Effector memory CD4-positive, alpha-beta T cell (primary cell): ENCODE measurements at places on chromosomes 16 and 17.

- DNase-seq, result no peak
Observed at GRCh38 chr17:34769049-34769448, 189.7 kb downstream of the TMEM132E start.

DNA sequence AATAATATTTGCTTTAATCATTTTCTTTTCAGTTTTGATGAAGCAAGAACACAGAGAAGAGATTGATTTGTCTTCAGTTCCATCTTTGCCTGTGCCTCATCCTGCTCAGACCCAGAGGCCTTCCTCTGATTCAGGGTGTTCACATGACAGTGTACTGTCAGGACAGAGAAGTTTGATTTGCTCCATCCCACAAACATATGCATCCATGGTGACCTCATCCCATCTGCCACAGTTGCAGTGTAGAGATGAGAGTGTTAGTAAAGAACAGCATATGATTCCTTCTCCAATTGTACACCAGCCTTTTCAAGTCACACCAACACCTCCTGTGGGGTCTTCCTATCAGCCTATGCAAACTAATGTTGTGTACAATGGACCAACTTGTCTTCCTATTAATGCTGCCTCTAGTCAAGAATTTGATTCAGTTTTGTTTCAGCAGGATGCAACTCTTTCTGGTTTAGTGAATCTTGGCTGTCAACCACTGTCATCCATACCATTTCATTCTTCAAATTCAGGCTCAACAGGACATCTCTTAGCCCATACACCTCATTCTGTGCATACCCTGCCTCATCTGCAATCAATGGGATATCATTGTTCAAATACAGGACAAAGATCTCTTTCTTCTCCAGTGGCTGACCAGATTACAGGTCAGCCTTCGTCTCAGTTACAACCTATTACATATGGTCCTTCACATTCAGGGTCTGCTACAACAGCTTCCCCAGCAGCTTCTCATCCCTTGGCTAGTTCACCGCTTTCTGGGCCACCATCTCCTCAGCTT is 45.0 kb downstream of the ESRP2 start:
- no peak for DNase-seq

GRCh38 chr16:57036945-57037344 is 47.6 kb downstream of the NLRC5 start:
- no peak for DNase-seq

DNA sequence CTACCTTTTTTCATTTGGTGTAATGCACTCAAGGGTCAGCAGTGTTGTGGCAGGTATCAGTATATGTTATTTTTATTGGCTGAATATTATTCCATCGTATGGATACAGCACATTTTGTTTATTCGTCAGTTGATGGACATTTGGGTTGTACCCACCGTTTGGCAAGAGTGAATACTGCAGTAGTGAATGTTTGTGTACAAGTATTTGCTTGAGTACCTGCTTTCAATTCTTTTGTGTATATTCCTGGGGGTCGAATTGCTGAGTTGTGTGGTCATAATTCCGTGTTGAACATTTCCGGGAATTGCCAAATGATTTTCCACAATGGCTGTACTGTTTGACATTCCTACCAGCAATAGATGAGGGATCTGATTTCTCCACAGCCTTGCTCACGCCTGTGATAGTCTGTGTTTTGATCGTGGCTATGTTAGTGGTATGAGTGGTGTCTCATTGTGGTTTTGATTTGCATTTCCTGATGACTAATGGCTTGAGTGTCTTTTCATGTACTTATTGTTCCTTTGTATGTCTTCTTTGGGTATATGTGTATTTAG is 108.4 kb downstream of the OR1D5 start:
- no peak for DNase-seq

- DNase-seq, result no peak
Observed at GRCh38 chr17:28698253-28698941, 13.3 kb downstream of the PROCA1 start.

GRCh38 chr17:1957037-1957436 is 68.1 kb downstream of the RTN4RL1 start:
- no peak for DNase-seq

DNA sequence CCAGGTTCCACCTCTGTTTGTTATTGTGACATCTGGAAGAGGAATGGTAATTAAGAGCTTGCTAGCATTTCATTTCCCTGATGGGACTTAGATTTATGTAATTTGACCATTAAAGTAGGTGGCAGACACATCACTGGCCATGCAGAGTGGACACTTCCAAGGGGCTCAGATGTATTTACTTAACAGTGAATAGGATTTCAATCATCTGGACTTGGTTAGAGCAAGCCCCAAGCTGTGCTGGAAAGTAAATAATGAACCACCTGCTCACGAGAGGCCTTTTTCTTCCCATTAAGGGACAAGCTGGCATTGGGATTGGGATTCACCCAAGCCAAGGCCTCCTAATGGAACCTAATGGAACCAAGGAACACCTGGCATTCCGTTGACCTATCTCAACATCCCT is 395.3 kb downstream of the HS3ST4 start:
- DNase-seq, result no peak
